ENCODE measurements at places on chromosomes 16 and 17. TPM values are rescaled to one million over a fixed set of nuclear protein-coding genes. Genes with fewer than 3 reads are reported as not detected.

GRCh38 chr16:67240506-67240905, 6.8 kb downstream of the FHOD1 start:
- no peaks in the 10 kb centered on the region for H3K27me3 ChIP-seq
- no peak overlapping the region for H3K4me3 ChIP-seq
- no peak for DNase-seq
- peaks cover 23% of the 10 kb centered on the region for H3K36me3 ChIP-seq

GRCh38 chr17:66947311-66947710, 17.2 kb upstream of the CACNG4 start:
- peaks cover 48% of the 10 kb centered on the region for H3K27me3 ChIP-seq

DNA sequence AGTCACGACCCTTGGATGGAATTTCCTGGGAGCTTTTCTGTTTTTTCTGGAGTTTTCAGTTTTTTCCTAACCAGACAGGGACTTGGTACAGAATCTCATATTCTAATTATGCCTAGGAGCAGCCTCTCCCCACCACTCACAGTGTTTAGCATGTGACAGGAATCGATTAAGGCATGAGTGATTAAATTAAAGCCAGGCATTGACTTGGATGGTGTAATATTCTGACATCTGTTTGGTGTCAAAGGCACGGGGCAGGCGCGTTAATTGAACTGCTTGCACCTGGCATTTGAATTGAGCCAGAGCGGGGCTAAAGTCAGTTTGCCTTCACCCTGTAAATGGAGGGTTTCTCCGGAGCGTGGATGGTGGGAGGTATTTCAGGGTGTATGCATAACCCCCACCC, 11.9 kb downstream of the MAPT start:
- H3K4me1 ChIP-seq, result peaks cover 8% of the 10 kb centered on the region
- H3K27me3 ChIP-seq, result peaks cover 21% of the 10 kb centered on the region
- no peak for DNase-seq
- H3K27ac ChIP-seq, result peak overlapping the region; percentile 21
- H3K4me3 ChIP-seq, result no peak overlapping the region
- peaks cover 2% of the 10 kb centered on the region for H3K36me3 ChIP-seq

GRCh38 chr17:49789243-49789578, 730 bp downstream of the KAT7 start:
- H3K36me3 ChIP-seq, result peaks cover 18% of the 10 kb centered on the region
- no peak for DNase-seq
- peaks cover 2% of the 10 kb centered on the region for H3K27me3 ChIP-seq
- peak overlapping the region; percentile 91 for H3K4me3 ChIP-seq
- peak overlapping the region; percentile 97 for H3K27ac ChIP-seq
- H3K4me1 ChIP-seq, result peaks cover 44% of the 10 kb centered on the region

- H3K27ac ChIP-seq, result no peak overlapping the region
- no peaks in the 10 kb centered on the region for H3K4me1 ChIP-seq
- H3K36me3 ChIP-seq, result no peaks in the 10 kb centered on the region
- no peak overlapping the region for H3K4me3 ChIP-seq
These were observed 386.6 kb downstream of the XYLT1 start for GRCh38 chr16:17084130-17084529.

DNA sequence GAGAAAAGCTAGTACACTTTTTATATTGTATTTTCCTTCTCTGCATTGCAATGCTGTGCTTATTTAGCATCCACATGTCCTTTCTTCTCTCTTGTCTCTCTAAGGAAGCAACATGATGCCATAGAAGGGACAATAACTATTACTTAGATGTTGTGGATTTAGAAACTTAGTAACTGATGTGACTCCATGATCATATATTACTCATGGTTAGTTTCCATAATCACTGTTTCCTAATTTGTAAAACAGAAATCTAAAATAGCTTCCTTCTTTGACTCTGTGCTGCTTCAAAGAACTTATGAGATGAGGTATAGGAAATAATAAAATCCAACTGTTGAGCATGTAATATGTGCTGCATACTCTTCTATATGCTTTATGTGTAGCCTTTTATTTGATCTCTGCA, 6.6 kb upstream of the ABCA5 start:
- H3K36me3 ChIP-seq, result peaks cover 2% of the 10 kb centered on the region
- no peak overlapping the region for H3K4me3 ChIP-seq
- DNase-seq, result no peak
- H3K4me1 ChIP-seq, result peaks cover 4% of the 10 kb centered on the region

DNA sequence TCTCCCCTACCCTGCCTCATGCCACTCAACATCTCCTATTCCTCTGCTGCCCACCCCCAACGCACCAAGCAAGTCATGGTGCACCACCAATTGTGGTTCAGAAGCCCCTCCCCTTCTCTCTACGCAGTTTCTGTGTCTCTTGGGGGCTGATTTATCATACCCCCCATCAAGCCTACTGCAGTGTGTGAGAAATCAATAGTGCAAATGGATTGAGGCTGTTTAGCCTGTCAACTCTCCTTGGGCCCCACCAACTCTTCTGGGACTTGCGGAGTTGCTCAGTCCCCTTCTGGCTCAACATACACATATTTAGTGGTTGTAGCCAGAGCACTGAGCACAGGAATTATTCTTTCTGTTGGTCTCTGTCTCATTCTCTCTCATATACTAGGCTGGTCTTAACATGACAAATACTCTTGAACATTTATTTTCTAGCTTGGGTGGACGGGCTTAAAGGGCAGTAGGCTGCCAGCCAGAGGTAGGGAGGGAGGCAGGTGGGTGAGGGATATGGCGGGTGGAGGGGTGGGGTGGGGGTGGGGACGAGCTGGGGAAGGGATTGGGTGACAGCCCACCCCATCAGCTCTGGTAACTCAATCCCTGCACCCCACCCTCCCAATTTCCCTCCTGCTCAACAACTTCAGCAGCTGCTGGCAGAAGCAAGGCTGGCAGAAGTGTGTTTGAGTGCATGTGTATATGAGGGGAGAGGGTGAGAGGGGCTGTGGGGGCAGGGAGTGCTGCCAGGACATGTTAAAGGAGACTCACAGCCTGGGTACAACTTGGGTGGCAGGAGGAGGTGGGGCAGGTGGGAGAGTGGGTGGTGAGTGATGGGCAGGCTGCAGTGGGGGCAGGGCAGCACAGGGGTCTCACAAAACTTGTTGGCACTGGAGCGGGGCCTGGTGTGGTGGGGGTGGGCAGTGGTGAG, 4.9 kb downstream of the RARA start:
- no peaks in the 10 kb centered on the region for H3K27me3 ChIP-seq
- peaks cover 73% of the 10 kb centered on the region for H3K4me1 ChIP-seq
- H3K4me3 ChIP-seq, result no peak overlapping the region
- DNase-seq, result no peak
- H3K27ac ChIP-seq, result peak overlapping the region; percentile 57

- H3K27me3 ChIP-seq, result peaks cover 76% of the 10 kb centered on the region
- H3K4me3 ChIP-seq, result peak within 1 kb of the TSS; percentile 83
- H3K36me3 ChIP-seq, result peaks cover 11% of the 10 kb centered on the region
- H3K4me1 ChIP-seq, result peaks cover 29% of the 10 kb centered on the region
These were observed at the start of gene IRX3 for GRCh38 chr16:54286366-54287130. Gene IRX3, minus strand, starts transcription at chr16:54286787. Its CDS starts 737 bp downstream, at chr16:54286050.

GRCh38 chr17:60311936-60312335, 80.0 kb downstream of the USP32 start:
- H3K4me3 ChIP-seq, result no peak overlapping the region
- no peak overlapping the region for H3K27ac ChIP-seq
- no peak for DNase-seq
- H3K36me3 ChIP-seq, result peaks cover 25% of the 10 kb centered on the region
- H3K27me3 ChIP-seq, result no peaks in the 10 kb centered on the region
- peaks cover 10% of the 10 kb centered on the region for H3K4me1 ChIP-seq

DNA sequence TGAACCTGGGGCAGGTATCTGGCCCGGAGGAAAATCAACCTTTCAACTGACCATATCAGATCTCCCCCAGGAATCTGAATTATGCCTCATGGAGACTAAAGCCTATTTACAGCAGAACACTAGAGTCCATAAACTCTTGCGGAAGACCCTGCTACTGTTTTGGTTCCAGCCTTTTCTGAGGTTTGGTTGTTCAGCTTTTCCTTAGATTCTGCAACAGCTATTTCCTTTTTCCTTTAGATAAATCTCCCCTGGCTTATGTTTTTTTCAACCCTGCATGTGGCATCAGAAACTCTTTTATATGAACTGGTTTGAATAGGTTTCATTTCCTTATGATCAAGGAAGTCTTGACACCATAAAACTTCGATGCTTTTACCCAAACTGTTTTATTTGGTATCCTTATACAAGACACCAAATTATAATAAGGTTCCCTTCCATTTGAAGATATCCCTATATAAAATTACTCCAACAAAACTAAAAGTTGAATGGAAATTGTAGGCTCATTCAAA, 13.1 kb downstream of the SPOP start:
- no peak overlapping the region for H3K4me3 ChIP-seq
- H3K27me3 ChIP-seq, result no peaks in the 10 kb centered on the region
- no peak overlapping the region for H3K27ac ChIP-seq
- DNase-seq, result no peak
- H3K36me3 ChIP-seq, result peaks cover 19% of the 10 kb centered on the region

GRCh38 chr17:45138911-45139532, 3.5 kb downstream of the ACBD4 start:
- H3K27me3 ChIP-seq, result no peaks in the 10 kb centered on the region
- no peak overlapping the region for H3K27ac ChIP-seq
- no peak for DNase-seq
- H3K4me3 ChIP-seq, result no peak overlapping the region
- H3K4me1 ChIP-seq, result peaks cover 11% of the 10 kb centered on the region

GRCh38 chr17:41404024-41404671, 6.7 kb upstream of the KRT31 start:
- H3K4me3 ChIP-seq, result peak overlapping the region; percentile 11
- H3K36me3 ChIP-seq, result no peaks in the 10 kb centered on the region
- no peak for DNase-seq
- peaks cover 21% of the 10 kb centered on the region for H3K4me1 ChIP-seq
- no peak overlapping the region for H3K27ac ChIP-seq

- no peaks in the 10 kb centered on the region for H3K4me1 ChIP-seq
- H3K27me3 ChIP-seq, result no peaks in the 10 kb centered on the region
- H3K36me3 ChIP-seq, result no peaks in the 10 kb centered on the region
- no peak for DNase-seq
These were observed 18.2 kb downstream of the ASPSCR1 start for GRCh38 chr17:81995463-81996231.

DNA sequence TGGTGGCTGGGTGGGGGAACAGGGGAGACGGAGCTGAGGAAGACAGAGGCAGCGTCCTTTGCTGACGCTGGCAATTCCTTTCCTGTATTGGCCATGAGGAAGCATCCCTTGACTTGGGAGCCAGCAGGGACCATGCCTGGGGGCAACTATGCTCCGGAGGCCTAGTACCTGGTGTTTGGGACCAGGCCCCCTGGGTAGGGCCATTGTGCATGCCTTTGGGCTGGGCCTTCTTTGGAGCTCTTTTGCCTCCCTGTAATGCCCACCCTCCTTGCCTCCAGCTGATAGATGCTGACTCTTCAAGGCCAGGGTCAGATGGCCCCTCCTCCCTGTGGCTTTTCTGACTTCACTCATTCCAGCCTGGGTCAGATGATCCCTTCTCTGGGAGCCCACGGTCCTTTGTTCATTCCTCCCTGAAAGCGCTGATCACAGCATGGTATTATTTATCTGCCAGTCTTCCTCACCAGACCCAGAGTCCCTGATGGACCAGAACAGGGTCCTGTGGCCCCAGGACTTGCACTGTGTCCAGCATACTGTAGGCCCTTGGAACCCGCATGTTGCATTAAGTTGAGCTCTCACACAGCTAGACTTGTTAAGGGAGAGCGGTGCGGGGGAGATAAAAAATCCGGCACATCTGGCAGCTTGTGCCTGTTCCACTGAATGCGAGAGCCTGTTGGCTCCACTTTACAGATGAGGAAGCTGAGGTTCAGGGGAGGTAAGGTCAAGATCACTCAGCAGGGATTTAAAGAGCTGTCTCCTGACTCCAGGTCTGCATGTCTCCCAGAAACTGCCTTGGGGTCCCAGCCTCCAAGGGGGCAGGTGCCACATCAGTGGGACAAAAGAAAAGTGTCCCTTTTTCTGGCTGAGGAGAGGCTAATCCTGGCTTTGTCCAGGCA, 2.9 kb downstream of the STARD3 start:
- peak overlapping the region; percentile 25 for H3K4me3 ChIP-seq
- no peaks in the 10 kb centered on the region for H3K27me3 ChIP-seq
- peaks cover 2% of the 10 kb centered on the region for H3K36me3 ChIP-seq
- H3K27ac ChIP-seq, result peak overlapping the region; percentile 10

GRCh38 chr17:81916234-81917001, 1.6 kb downstream of the SIRT7 start:
- H3K27ac ChIP-seq, result peak overlapping the region; percentile 8
- peak overlapping the region; percentile 89 for H3K4me3 ChIP-seq
- no peak for DNase-seq
- H3K4me1 ChIP-seq, result peaks cover 20% of the 10 kb centered on the region

DNA sequence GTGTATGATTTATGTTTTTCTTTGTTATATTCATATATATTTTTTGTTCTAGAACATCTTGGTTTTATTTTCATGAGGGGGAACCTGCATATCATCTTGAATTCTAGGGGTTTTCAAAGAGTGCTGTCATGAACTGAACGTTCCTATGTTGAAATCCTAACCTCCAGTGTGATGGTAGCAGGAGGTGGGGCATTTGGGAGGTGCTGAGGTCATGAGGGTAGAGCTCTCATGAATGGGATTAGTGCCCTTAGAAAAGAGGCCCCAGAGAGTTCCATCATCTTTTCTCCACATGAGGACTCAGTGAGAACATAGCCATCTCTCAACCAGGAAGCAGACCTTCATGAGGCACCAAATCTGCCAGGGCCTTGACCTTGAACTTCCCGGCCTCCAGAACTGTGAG, 34.6 kb upstream of the CCDC182 start:
- DNase-seq, result no peak
- H3K4me1 ChIP-seq, result peaks cover 3% of the 10 kb centered on the region
- peaks cover 29% of the 10 kb centered on the region for H3K27me3 ChIP-seq
- no peak overlapping the region for H3K27ac ChIP-seq
- no peak overlapping the region for H3K4me3 ChIP-seq

GRCh38 chr17:337022-337420, 15.6 kb downstream of the RPH3AL start:
- H3K27ac ChIP-seq, result no peak overlapping the region
- H3K4me3 ChIP-seq, result no peak overlapping the region
- no peak for DNase-seq
- peaks cover 15% of the 10 kb centered on the region for H3K27me3 ChIP-seq
- H3K36me3 ChIP-seq, result no peaks in the 10 kb centered on the region

GRCh38 chr17:47275245-47275984, 21.8 kb downstream of the ITGB3 start:
- H3K4me1 ChIP-seq, result peaks cover 3% of the 10 kb centered on the region
- peaks cover 25% of the 10 kb centered on the region for H3K27me3 ChIP-seq
- no peak overlapping the region for H3K27ac ChIP-seq
- no peak for DNase-seq
- H3K4me3 ChIP-seq, result no peak overlapping the region

DNA sequence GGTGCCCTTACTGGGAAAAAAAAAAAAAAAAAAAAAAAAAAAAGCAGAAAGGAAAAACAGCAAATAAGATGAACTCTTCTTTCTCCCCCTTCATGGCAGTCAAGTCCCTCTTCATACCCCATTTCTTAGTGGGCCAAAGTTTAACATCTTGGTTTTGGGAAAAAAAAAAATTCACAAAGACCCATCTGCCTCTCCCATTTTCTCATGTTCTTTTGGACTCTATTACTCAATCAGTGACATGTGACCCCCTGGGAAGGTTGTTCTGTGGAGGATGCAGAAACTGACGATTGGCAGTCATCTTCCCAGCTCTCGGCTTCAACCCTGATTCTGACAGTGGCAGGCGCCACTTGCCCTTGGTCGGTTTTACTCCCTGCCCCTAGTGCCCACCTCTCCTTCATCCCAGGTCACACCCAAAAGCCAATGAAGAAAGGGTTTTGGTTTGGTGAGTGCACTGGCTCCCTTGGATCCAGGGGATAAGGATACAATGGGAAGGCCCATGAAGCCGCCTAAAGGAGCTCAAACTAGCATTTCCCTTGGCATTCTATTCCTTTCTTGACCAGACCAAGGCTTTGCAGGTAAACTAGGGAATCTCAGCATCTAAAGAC, 60.7 kb upstream of the TBX2 start:
- H3K4me3 ChIP-seq, result no peak overlapping the region
- H3K27ac ChIP-seq, result no peak overlapping the region
- H3K27me3 ChIP-seq, result no peaks in the 10 kb centered on the region
- no peak for DNase-seq

Gene MEOX1
- total RNA-seq, result 5.2 TPM

Gene CD300E
- not detected for total RNA-seq

Gene NPIPA8
- total RNA-seq, result 16.0 TPM

All from activated naive CD8-positive, alpha-beta T cell treated with anti-CD3 and anti-CD28 coated beads, Interleukin-2, amount 10 ng/mL, durations not matched to agents 7 days and 5 days (primary cell).